ENCODE measurements at places on chromosomes 16 and 17.
A peak's percentile ranks its signal among the peaks of the same experiment; 100 is the strongest.

DNA sequence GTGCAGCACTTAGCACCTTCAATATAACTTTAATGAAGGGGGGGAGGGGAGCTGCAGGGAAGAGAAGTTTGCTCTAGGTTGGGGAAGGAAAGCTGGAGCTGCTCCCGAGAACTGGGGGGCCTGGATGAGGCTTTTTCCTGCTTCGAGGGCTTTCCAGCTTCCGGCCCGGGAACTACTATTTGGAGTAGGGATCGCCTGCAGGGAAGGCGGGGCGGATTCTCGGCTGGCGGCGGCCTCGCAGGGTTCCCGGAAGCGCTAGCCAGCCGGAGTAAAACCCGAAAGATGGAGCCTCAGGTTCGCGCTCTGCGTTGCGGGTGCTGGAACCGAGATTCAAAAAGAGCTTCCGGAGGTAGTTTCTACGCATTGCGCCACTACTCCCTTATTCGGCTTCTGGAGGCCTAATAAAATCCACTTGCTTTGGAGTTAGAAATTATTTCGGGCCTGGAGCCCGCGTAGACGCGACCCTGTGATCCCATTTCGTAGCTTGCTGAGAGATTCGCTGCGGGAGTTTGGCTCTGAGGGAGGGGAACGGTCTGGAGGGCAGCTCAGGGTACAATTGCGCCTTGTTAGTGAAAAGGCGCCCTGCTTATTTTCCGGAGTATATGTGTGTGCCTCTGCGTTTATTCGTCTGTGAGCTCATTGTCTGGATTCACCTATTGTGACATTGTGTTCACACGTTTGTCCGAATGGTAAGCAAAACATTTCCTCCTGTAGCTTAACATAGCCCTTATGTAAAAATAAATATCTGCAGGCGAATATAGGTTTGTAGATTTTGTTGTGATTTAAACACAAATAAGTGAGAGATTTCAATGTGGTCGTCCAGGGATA lies 652 bp downstream of the PRAC2 start:
- no peak for DNase-seq

DNA sequence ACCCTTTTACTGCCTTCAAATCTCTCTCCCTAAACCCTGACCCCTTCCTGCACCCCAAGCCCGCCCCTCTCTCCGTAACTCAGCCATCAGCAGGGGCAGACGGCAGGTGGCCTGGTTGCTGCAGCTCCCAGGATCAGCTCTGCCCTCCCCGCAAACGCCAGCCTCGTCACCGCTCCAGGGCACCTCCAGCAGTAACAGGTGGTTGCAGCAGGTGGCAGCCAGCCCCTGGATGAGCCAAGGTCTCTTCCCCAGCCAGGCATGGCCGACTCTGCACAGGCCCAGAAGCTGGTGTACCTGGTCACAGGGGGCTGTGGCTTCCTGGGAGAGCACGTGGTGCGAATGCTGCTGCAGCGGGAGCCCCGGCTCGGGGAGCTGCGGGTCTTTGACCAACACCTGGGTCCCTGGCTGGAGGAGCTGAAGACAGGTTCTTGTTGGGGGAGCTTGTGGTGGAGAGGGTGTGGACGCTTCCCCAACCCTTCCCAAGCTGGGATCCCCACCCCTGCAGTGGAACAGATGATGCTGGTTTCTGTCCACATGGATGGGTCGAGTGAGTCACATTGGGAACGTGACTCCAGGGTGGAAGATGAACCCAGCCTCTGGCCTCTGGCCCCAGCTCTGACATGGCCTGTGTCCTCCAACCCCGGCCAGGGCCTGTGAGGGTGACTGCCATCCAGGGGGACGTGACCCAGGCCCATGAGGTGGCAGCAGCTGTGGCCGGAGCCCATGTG lies 558 bp downstream of the HSD3B7 start:
- peak; percentile 12 for DNase-seq

GRCh38 chr17:80187515-80187941 lies 17.7 kb downstream of the CARD14 start:
- DNase-seq: no peak

GRCh38 chr17:78460951-78461798 lies 82.7 kb downstream of the PGS1 start:
- DNase-seq: no peak

DNA sequence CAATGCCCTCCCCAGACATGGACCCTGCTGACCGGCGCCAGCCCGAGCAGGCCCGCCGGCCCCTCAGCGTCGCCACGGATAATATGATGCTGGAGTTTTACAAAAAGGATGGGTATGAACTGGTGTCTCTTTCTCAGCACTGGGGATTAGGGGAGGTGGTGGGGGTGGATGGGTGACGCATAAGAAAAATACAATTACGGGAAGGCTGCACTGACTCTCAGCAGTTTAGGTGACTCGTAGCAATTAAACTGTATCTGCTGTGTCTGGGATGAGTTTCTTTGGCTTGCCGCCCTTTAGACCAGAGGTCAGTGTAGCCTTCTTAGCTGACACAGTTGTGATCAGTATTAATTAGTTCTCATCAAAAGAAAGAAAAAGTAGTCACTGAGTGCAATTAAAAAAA lies 59.0 kb downstream of the ELAC2 start:
- peak; percentile 13 for DNase-seq

- no peak for DNase-seq
Measured at GRCh38 chr17:3505008-3505407, 29.2 kb downstream of the ASPA start.

DNA sequence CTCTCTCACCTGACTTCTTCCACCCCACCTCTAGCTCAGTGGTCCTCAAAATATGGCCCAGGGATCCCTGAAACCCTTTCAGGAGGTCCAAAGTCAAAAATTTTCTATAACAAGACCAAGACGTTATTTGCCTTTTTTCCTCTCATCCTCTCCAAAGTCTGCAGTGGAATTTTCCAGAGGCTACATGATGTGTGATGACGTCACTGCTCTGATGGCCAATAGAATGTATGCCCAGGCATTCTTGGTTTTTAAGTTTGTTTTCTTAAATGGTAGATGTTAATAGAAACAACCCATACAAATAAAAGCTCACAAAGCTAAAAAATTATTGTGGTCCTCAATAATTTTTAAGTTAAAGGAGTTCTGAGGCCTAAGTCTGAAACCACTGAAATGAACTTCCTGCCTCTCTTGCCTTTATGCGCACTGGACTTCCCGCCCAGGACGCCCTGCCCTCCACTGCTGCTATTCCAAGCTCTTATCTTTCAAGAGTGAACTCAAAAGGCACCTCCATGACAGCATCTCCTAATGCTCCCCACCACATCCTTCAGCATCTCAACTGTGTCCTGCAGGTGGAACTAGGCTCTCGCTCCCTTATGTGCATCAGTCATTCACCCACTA lies 13.5 kb downstream of the UBE2O start:
- DNase-seq: no peak

- peak; percentile 100 for DNase-seq
Measured at GRCh38 chr17:75779250-75779986, 5.2 kb upstream of the UNK start.

- DNase-seq: no peak
Measured at GRCh38 chr17:44230140-44230539, 10.7 kb upstream of the UBTF start.

- no peak for DNase-seq
Measured at GRCh38 chr16:53121661-53122060, 66.9 kb downstream of the CHD9 start.

- DNase-seq: no peak
Measured at GRCh38 chr16:55615071-55615470, 40.7 kb upstream of the SLC6A2 start.

DNA sequence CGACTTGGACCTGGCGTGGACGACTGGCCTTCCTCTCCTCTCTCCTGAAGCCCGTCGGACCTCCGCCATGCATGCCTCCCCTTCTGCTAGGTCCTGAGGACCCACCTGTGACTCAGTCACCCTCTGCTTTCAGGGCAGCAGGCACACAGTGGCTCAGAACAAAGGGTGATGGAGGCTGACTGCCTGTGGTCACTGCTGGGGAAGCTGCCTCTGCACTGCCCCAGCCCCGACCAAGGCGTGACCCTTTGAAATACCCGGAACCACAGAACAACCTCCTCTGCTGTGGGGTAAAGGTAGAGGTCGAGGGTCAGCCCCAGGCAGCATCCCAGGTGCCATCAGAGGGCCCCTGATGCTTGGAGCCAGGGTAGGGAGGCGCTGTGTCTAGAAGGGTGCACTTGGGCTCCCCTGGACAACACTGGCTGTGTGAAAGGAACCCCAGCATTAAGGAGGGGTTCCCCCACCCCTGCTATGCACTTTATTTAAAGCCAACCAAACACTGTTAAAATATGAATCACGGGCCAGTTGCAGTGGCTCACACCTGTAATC lies 12.5 kb upstream of the SLC4A1 start:
- DNase-seq: no peak

DNA sequence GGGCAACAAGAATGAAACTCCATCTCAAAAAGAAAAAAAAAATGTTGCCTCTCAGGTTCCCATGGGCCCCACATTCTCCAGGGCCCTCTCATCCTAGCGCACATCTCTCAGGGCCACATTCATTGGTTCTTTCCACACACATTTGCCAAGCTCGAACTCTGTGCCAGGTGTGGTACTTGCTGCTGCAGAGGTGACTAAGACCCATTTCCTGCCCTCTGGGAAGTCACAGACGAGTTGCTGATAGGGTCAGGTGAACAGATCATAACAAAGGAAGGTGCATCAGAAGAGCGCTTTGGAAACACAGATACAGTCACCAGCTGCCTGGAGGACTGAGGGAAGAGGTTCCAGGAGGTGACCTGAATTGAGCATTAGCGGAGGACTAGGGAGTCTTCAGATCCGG lies 1.0 kb downstream of the GSDMA start:
- no peak for DNase-seq

DNA sequence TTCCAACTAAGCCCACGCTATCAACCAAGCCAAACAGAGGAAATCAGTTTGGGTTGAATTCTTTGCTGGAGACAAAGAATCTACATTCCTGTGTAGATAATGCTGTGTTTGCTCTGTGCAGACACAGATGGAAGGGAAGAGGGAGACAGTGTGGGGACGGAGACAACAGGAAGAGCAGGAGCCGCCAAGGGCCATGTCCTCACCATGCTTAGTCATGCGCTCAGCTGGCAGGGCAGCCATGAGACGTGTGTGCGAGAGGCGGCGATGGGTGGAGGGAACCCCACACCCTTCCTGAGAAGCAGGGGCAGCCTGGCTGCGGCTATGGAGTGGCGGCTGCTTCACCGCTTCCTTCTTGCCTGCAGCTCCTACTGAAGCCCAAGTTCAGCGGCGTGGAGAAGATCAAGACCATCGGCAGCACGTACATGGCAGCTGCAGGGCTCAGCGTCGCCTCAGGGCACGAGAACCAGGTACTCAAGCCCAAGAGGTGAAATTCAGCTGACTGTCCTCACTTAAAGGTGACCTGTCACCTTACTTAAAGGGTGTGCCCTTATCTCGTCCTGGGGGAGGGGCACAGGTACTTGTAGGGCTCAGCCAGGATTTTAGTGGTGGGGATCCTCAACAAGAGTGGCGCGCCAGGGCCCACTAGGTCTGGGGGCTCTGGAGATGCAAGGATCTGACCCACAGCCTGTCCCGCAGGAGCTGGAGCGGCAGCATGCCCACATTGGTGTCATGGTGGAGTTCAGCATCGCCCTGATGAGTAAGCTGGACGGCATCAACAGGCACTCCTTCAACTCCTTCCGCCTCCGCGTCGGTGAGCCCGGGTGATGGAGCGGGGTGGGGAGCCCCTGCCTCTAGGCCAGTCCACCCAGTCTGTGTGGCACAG lies 47.5 kb downstream of the ADCY7 start:
- no peak for DNase-seq

GRCh38 chr17:82911822-82912221 lies 72.0 kb upstream of the ZNF750 start:
- no peak for DNase-seq

GRCh38 chr17:2580151-2580550 lies 13.3 kb upstream of the PAFAH1B1 start:
- DNase-seq: no peak

- no peak for DNase-seq
Measured at GRCh38 chr17:30808785-30809286, 15.7 kb downstream of the CRLF3 start.

DNA sequence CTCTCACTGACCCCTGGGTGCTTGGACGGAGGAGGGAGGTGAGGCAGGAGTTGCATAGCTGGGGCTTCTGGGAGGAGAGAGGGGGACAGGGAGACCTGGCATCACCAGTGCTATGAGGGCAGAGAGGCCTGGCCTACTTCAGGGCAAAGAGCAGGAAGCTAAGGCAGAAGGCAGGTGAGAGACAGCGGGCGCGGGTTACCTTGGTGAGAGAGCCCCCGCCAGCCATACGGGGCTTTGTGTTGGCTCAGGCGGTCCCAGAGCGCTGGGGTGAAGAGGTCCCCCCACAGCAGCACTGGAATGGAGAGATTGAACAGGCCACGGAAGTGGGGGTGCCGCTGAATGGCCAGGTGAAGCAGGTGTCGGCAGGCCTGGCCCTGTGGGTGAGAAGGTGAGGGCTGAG lies 11.5 kb downstream of the ST6GALNAC2 start:
- no peak for DNase-seq

GRCh38 chr17:81173762-81174155 lies 7.7 kb upstream of the AATK start:
- DNase-seq: peak; percentile 5

DNA sequence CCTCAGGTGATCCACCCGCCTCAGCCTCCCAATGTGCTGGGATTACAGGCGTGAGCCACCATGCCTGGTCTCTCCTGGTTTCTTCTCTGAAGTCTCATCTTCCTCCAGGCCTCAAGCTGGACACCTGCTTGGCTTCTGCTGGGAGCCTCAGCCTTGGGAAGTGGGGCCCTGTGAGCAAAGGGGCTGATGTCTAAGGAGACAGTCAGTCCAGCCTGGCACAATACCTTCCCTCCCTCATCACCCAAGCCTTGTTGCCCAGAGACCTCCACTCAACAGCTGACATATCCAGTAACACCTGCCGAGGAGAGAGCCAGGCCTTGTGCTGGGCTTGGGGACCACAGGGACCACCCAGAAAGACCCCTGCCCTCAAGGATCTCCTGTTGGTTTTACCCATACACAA lies 251.6 kb downstream of the GSG1L start:
- DNase-seq: no peak

DNA sequence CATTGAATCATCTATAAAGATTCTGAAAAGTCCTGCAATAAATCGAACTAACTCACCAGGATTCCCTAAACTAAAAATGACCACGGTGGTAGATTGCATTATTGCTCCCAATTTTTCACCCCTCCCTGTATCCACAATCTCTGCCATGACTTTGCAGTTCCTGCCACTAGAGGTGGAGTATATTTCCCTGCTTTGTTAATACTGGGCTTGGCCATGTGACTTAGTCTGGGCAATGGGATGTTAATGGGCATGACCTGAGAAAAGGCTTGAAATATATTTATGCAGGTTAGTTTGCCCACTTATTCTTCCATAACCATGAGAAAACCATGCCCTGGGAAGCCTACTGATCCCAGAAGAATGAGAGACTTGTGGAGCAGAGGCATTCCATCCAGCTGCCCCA lies 59.1 kb downstream of the NOG start:
- DNase-seq: peak; percentile 24

- no peak for DNase-seq
Measured at GRCh38 chr17:37094391-37094790, 145.6 kb downstream of the AATF start.

All from HFFc6 (cell line).